Activated CD4-positive, alpha-beta T cell treated with anti-CD3 and anti-CD28 coated beads for 48 hours (primary cell): ENCODE measurements at places on chromosomes 6 and 20.

- DNase-seq: no peak
Measured at GRCh38 chr6:87995461-87995860, 52.2 kb upstream of the SPACA1 start.

- DNase-seq: no peak
Measured at GRCh38 chr20:61723529-61724257, 342.0 kb downstream of the TAF4 start.

- DNase-seq: no peak
Measured at GRCh38 chr6:5590187-5590586, 328.9 kb downstream of the FARS2 start.

GRCh38 chr6:139706912-139707311 is 332.5 kb upstream of the CITED2 start:
- DNase-seq: no peak

- DNase-seq: no peak
Measured at GRCh38 chr6:28401172-28401571, 1.6 kb upstream of the ZSCAN12 start.

- DNase-seq: peak; percentile 6
Measured at GRCh38 chr6:98382246-98382645, 452.1 kb upstream of the POU3F2 start.

- no peak for DNase-seq
Measured at GRCh38 chr6:47252633-47253032, 57.1 kb downstream of the TNFRSF21 start.

- DNase-seq: no peak
Measured at GRCh38 chr6:107106165-107106564, 9.2 kb downstream of the BEND3 start.

DNA sequence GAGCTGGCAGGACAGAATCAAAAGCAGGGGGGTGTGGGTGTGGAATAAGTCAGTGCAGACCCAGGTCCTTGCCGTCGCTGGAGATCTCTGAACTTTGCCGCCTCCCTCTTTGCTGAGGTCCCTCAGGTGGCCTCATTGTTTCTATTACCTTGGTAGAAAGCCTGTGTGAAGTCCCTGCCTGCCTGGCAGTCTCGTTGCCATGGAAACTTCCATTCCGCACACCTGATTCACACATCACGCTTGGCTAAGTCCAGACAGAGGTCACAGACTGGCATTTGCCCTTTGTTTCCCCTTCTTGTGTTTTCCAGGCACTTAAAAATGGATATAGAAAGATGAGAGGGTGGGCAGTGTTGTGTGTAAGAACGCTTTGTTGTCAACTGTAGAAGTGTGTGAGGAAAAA is 260.6 kb downstream of the PRL start:
- no peak for DNase-seq

DNA sequence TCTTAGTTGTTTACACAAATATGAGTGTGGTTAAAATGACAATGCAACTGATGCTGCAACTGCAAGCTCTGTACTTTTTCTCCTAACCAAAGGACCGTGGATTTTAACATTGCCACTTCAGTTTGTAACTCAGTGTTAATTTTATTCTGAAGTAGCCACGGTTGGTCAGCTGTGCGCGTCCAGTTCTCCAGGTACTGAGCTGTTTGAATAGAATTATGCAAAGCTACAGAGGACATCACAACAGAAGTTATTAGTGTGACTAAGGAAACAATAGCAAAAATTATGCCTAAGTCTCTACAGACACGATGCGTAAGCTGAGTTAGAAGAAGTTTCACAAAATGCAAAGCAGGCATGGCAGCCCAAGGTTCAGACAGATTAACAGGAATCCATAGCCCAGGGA is 4.4 kb upstream of the ABHD12 start:
- DNase-seq: no peak

- no peak for DNase-seq
Measured at GRCh38 chr6:120237221-120237620, 887.7 kb upstream of the MAN1A1 start.

DNA sequence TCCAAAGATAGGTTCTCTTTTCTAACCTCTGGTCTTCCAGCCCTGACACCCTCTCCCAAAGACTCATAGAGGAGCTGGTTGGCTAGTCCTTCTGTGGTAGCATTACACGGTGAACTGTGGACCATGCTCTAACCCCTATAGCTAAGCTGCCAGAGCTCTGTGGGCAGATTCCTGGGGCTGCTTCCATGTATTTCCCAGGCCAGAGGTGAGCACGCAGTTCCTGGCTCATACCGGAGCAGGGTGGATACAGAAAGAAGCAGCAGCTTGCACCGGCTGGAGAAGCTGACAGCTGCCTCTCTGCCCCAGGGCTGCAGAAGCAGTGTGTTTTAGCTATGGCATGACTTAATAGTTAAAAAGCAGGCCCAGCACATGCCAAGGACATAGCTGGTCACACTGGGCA is 84.1 kb upstream of the FOXP4 start:
- no peak for DNase-seq

- DNase-seq: no peak
Measured at GRCh38 chr6:130070792-130071191, 52.4 kb downstream of the L3MBTL3 start.

DNA sequence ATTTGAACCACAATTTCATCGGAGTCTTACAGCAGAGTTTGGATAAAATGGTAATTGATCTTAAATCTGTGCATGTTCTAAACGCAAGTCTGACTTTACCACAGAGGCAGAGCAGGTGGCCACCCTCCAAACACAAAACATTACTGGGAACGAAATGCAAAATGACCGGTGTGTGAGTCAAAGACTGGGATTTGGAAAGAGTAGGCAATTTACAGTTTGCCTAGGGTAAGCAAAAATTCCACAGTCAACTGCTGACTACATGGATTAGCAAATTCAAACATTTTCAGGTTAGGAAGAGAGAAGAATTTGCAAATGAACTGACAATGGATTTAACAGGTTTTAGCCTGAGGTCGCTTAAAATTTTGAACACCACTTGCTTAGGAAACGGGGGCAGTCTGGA is 444.4 kb downstream of the HDGFL1 start:
- DNase-seq: no peak

DNA sequence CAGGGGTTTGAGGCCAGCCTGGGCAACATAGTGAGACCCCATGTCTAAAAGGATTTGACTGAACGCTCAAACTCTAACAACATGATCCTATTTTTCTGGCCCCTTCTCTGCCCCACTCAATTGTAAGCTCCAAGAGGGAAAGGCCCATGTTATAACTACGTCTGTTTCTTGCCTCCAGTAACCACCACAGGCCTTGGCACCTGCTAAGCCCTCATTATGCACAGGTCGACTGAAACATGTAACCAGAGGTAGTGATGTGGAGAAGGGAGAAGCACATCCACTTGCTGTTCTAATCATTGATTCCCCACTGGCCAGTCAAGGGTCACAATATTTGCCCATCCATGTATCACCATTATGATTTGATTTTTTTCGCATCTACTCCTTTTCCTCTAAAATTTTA is 475.5 kb downstream of the KIF16B start:
- no peak for DNase-seq
